ENCODE measurements at places on chromosomes 2 and 18. TPM values are rescaled to one million over a fixed set of nuclear protein-coding genes. Genes with fewer than 3 reads are reported as not detected.

CTLA4 gene
- not detected for total RNA-seq

TUBB8B gene
- not detected for total RNA-seq

TCF23 gene
- total RNA-seq: 0.06 TPM

REG3G gene
- not detected for total RNA-seq

CYTIP gene
- 2.6 TPM for total RNA-seq

HNMT gene
- total RNA-seq: 22.9 TPM
